ENCODE measurements at places on chromosomes 3 and 15.

DNA sequence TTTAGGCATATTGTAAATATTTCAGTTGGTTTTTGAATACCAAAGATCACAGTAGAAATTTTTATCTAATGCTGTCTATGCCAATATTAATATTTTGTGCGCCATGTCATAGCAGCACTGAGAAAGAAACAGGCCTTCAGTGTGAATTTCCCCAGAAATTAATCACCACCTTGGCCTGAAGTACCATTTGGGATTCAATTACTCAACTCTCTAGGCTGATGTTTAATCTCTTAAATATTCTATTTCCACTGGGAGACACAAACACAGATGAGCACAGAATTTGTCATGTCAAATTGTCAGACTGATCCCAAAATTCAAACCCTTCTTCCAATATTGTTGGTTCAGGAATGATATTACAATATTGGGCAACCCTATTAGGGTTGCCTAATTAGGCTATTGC is 509.3 kb downstream of the ROBO1 start:
- no peak for DNase-seq

DNA sequence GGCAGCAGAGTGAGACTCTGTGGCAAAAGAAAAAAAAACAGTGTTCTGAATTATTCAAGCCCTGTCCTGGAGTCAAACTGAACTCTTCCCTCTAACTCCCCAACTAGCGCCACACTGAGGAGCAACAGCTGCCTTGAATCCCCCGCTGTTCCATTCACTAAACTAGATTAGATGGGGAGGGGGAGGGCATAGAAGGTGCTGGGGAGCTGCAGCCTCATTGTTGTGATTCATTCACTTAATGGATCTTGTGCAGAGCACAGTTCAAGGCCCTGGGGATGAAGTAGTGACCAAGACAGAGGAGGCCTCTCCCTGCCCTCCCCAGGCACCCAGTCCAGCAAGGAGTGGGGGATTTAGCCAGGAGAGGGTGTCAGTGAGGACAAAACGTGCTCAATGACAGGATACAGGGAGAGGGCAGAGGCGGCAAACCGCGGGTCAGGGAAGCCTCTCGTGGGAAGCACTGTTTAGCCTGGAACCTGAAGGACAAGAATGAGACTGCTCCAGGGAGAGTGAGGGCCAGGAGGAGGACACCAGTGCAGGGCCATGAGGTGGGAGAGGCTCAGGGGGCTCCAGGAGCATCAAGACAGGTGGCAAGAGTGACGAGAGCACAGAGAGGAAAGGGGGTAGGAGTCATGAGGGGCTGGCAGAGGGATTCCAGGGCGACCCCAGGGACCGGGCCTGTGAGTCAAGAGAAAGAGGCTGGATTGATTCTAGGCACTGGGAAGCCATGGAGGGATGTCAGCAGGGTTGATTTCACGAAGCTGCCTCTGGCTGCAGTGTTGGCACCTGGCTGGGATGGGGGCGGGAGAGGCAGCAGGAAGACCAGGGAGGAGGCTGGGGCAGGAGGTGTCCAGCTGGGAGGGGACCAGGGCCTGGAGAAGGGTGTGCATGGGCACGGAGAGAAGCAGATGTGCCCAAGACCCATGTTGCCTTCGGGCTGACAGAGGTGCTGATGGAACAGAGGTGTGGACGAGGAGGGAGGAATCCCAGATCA is 31.4 kb downstream of the ALS2CL start:
- DNase-seq: no peak

- DNase-seq: no peak
Observed at GRCh38 chr3:194654443-194654842, 17.5 kb downstream of the LSG1 start.

GRCh38 chr3:176872771-176873209 is 324.5 kb downstream of the TBL1XR1 start:
- no peak for DNase-seq

DNA sequence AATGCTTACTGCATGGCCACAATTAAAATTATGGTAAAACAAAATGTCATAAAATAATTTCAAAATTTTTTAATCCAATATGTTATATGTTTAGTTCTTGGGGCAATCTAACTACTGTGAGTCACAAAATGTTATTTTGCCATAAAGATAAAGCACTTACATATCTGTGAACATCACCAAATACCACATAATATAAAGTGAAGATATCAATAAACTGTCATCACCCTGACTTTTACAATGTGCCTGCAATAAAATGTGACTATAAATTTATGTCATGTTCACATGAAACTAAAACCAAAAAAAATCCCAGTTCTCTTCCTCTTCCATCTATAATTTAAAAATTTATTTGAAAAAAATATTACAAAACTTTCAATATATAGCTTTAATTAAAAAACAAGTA is 191.8 kb downstream of the TBC1D5 start:
- no peak for DNase-seq

DNA sequence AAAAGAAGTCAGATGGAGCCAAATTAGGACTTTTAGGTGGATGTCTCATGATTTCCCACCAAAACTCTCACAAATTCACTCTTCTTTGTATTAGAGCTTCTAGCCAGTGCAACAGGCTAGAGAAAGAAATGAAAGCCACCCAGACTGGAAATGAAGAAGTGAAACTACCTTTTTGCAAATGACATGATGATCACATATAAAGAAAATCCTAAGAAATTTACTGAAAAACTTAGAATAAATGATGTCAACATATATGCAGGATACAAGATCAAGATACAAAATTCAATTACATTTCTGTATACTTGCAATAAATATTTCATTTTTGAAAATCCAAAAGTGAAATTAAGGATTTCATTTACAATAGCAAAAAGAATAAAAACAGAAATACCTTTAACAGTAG is 110.8 kb downstream of the LRIG1 start:
- DNase-seq: no peak

DNA sequence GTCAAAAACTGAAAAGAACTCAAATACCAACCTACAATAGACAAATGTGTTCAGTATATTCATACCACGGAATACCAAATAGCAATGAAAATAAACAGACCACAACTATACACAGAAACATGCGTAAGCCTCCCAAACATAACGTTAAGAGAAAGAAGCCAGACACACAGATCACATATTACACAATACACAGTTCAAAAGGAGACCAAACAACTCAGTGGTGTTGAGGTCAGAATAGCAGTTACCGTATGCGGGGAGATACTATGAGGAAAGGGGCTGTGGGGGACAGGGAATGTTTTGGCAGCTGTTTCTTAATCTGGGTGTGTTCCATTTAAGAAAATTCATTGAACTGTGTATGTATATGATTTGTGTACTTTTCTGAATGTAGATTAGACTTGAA is 6.6 kb downstream of the OSBPL10 start:
- no peak for DNase-seq

- no peak for DNase-seq
Observed at GRCh38 chr3:154137036-154137435, 15.8 kb downstream of the ARHGEF26 start.

DNA sequence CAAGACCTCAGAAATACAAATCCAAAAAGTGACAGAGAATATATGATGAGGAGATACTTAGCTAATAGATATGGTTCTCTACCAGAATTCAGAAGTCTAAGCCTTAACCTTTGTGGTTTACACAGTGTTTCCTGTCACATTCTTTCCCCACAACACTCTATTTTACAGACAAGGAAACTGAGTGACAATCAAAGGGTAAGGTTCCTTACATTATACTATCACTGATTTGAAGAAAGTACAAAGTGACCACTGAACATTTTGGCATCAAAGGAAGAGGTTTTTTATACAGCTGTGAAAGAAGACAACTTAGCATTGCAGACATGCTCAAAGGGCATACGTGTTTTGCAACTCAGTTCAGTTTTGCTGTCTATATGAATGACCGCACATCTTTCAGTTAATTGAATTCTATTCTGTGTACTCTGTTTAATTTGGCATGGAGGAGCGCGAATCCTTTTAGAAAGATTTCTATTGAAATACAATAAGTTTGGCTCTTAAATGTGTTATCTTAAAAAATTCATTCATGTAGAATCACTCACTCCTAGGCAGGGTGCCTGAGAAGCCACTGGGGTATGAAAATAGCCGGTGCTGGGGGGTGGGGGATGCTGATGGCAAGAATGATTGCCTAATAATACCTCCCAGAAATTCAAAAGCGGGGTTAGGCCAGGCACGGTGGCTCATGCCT is 66.5 kb upstream of the SKOR1 start:
- no peak for DNase-seq

GRCh38 chr3:13665582-13666226 is 116.8 kb downstream of the FBLN2 start:
- DNase-seq: no peak

DNA sequence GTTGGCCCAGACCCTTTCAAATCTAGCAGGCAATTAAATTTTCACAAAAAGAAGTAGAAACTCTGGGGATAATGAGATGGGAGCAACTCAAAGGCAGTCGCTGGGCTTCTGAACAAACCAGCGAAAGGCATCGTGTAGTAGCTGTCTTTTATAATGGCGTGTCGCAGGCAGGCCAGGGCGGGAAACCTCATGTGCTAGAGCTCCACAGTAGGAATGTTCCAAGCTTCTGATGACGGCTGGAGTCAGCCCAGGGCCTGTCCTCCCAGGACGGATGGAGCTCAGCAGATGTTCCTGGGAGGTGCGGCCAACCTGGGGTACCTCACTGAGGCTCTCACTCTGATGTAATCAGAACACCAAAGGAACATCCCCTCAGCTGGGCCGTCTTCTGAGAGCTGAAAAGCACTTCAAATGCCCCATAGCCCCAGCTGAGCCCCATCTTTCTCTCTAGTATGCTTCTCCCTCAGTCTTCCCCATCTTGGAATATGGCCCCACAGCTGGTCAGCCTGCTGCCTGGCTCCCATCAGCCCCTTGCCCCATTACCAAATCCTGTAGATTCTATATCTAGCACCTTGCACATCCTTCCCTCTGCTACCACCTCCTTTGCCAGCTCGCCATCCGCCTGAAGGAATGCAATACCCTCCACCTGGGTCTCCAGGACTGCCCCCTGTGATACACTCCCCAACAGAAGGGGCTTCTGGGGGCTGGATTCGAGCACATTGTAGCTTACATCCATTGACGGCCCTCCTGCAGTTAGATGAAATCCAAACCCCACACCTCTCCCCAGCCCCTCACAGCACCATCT is 54.9 kb upstream of the ATP2B2 start:
- no peak for DNase-seq

DNA sequence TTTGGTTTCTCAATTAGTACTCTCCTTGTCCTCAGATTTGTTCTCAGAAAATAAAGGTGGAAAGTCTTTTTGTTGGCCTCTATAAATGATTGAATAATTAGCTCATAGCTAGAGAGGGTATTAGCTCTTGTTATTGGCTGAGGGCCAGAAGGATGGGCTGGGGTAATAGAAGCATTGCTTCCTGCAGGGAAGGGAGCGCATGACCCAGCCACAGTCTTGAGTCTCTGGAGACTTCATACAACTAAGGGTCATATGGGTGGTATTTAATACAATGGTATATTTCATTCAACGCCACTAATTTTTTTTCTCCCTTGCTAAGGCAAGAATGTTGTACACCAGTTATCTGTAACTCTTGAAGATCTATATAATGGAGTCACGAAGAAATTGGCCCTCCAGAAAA is 8.4 kb downstream of the DNAJA4 start:
- DNase-seq: no peak

- no peak for DNase-seq
Observed at GRCh38 chr3:106305127-106305526, 436.3 kb upstream of the CBLB start.
